Activated naive CD4-positive, alpha-beta T cell (primary cell): ENCODE measurements at places on chromosomes 5 and 9.

- DNase-seq = no peak
Measured at GRCh38 chr5:102958481-102959011, 161.4 kb downstream of the GIN1 start.

DNA sequence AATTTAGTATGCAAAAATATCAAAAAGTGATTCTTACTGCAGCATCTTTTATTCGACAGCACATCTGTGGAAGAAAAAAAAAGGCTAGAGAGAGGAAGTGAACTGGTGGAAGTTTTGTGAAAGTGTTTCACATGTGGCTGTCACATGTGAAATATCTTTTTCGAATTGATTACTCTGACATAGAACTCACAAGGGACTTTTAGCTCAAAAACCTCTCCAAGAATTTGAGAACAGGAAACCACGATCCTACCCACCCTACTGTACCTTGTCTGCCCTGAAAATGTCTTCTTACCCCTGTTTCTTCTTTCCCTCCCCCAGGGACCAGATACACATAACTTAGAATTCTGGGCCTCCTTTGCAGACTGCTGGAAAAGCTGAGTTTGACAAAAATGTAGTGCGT is 106.5 kb upstream of the PRRC1 start:
- no peak for DNase-seq

- no peak for DNase-seq
Measured at GRCh38 chr5:115147052-115147451, 22.7 kb downstream of the TRIM36 start.

- no peak for DNase-seq
Measured at GRCh38 chr5:159241946-159242552, 21.0 kb upstream of the UBLCP1 start.

GRCh38 chr5:132459031-132459982 is 31.3 kb downstream of the IRF1 start:
- no peak for DNase-seq

DNA sequence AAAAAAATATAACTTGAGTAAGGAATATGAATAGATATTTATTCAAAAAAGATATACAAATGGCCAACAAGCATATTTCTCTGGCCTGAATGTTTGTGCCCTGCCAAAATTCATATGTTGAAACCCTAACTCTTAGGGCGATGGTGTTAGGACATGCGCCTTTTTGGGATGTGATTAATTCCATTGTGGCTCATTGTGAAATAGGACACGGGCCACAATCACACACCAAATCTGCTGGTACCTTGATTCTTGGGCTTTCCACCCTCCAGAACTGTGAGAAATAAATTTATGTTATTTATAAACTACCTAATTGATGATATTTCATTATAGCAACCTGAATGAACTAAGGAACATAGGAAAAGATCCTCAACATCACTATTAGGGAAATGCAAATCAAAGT is 5.7 kb upstream of the IFNA21 start:
- DNase-seq = no peak

DNA sequence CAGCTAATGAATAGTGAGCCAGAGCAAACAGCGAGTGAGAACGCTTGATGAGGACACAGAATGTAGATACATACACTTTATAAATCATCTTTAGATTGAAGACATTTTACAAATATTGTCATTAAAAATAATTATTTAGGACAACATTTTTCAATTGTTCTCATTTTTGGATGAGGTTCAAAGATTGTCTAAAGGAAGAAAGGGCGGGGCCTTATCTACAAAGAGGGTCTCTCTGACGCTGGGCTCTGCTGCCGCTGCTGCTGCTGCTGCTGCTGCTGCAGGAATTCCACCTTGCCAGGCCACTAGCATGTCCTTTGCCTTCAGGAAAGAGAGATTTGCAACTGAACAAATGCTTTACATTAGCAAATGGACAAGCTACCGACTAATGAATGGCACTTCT is 220.7 kb upstream of the TMEM161B start:
- DNase-seq = no peak

DNA sequence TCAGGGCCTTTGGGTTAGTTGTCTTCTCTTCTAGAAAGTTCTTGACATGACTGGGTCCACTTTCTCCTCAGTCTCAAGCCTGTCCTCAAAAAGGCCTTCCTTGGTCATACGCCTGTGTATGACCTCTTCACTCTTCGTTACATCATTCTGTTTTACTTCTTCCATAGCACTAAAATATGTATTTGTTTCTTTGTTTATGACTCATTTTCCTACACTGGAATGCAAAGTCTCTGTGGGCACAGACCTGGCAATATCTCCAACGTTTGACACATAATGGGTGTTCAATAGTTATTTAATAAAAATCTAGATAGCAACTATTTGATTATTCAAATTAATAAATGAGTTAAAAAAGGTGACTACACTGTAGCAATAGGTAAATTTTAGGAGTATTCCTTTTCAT is 85.1 kb downstream of the YIPF5 start:
- no peak for DNase-seq

- DNase-seq = no peak
Measured at GRCh38 chr5:172791286-172791685, 20.3 kb upstream of the DUSP1 start.

DNA sequence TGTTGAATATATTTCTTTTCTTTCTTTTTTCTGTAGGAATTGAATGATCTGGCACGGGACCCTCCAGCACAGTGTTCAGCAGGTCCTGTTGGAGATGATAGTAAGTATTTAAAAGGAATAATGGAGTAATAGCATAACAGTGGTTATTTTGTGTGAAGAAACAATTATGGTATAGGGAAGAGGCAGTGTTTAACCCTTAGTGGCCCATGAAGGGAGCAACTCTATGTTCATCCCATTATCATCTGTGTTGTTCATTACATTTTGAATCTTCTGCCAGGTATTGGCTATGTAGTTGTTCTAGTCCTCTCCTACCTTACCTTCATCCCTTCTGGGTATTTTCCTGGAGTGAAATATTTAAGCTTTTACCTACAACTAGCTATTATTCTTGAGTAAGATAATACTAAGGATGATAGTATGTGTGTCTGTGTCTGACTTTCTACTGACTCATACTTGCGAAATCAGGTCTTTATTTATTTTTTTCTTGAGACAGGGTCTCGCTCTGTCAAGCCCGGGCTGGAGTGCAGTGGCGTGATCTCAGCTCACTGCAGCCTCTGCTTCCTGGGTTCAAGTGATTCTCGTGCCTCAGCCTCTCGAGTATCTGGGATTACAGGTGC is 39.3 kb downstream of the UBE2D2 start:
- DNase-seq = no peak

- no peak for DNase-seq
Measured at GRCh38 chr5:3538886-3539285, 56.7 kb upstream of the IRX1 start.

GRCh38 chr9:110750272-110750671 is 81.7 kb downstream of the MUSK start:
- no peak for DNase-seq

DNA sequence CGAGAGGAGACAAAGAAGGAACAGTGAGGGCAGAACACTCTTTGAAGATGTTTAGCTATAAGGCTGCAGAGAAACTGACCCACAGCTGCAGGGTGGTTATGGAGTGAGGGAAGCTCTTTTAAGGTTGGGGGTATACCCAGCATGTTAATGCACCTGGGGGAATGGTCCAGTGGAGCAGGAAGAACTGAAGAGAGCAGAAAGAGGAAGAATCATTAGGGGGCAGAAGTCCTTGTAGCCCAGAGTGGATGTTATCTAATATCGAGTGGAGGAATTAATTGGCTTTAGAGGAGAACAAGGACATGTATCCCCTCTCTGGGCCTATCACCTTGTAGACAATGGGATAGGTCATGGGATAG is 7.7 kb downstream of the IL4 start:
- DNase-seq = no peak

DNA sequence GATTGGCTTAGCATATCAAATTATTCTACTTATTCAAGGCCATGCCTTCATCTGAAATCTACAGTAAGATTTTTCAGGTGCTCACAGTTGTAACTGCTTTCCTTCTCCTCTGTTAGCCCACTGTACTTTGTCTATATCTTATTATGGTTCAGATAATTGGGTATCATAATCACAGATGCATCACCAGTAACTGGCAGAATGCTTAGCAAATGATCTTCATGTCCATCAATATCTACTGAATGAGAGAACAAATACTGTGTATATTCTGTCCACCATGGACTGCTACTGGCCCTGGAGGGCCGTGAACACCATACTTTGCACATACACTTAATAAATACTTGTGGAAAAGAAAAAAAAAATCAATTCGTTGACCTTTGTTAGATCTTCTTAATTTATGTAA is 96.2 kb downstream of the MEF2C start:
- no peak for DNase-seq

- DNase-seq = no peak
Measured at GRCh38 chr5:88188458-88189132, 80.0 kb downstream of the TMEM161B start.

GRCh38 chr5:149212198-149212951 is 59.3 kb upstream of the AFAP1L1 start:
- no peak for DNase-seq

GRCh38 chr5:137347865-137348264 is 151.3 kb downstream of the SPOCK1 start:
- DNase-seq = no peak

GRCh38 chr5:53023969-53024368 is 34.8 kb downstream of the ITGA2 start:
- no peak for DNase-seq

DNA sequence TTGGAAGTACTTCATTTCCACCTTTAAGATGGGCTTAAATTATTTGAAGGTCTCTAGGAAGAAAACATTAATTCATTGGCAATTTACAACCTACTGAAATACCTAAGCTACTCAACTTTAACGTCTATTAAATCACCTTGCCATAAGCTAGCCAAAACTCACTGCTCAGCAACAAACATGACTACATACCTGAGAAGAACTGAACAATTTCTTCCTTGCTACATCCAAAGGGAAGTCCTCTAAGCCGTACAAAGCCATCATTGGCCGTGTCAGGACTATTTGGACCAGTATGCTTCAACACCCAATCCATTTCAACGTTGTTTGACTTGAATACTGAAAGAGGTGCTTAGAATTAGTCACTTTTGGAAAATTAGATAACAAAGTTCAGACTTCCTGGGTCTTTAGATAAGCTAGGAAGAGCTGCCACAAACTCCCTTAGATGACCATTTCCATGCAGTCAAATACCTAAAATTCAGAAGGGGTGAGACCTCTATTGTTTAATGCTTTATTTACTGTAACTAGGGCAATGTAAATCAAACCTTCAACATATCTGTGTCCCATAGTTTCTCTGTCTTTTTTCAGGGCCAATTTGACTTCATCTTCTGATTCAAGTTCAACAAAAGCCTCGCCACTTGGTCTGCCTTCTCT is 2.6 kb downstream of the HNRNPH1 start:
- no peak for DNase-seq

DNA sequence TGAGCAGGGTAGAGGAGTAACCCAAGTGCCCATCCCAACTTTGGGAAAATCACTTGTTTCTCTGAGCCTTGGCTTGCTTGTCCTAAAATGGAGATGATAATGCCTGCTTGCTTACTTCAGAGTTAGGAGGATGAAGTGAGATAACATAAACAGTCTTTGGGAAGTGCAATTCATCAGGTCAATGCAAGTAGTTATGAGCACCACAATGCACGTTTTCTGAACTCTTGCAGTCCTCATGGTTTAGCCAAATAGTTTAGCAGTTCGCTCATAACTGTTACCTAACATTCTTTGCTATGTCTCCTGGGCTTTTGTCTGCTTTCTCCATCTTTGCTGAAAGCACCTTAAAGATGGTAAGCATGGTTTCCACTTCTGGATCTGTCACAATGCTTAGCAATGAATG is 270.0 kb downstream of the ADAMTSL1 start:
- no peak for DNase-seq

DNA sequence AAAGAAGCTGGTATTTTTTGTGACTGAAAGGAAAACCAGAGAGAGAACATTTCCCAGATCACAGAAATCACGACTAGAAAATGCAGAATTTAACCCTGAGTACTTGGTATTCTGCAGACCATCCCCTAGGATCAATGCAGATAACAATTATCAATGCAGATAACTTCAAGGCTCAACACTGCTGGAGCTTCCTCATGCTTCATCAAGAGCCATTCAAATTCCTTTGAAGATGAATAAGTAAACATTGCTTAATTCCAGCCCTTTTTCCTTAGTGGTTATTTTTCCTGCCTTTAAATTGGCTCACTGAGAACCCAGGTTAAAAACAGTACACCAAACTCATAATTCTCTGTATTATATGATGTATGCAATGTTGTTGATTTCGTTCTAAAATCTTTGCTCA is 370.1 kb upstream of the TLE4 start:
- no peak for DNase-seq

DNA sequence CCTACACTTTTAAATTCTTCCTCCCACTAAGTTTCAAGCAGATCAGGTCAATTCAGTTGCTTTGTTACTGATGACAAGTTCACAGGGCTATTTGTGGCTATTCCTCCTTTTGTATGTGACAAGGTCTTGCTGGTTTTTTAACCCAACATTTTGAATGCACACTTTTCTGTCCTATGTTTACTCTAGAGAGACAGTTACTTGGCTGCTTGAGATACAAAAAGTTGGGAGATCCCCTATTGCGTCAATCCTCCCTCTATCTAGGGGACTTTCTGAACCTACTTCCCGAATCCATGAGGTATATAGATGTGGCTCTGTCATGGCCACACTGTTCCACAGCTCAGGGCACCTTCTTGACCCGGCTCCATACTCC is 386.7 kb downstream of the NTRK2 start:
- DNase-seq = no peak

DNA sequence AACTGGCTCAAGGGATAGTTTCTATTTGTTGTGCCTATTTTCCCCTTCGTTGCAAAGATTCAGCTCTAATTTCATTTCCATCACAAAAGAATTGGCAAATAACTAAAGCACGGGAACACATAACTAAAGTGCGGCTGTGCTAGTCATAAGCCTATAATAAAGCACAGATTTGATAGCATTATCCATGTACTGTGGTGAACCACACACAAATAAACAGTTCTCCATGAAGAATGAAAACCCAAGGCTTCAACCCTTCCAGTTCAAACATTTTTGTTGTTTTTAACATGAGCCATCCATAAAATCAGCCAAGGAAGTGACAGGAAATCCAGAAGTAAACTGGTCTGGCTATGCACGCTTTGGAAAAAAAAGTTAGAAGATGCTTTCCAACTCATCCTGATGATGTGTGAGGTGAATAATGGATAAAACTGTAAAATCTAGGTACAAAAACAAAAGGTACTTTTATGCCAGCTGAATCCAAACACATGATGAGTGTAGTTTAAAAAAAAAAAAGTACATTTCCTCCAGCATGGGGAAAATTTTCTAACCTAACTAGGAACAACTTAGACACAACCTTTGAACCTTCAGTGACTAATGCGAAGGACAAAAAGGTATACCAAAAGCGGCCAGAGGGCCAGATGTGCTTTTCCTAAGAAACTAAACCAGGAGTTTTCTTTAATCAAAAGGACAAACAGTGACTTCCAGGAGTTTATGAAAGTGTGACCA is 10.2 kb downstream of the ZNF608 start:
- no peak for DNase-seq

DNA sequence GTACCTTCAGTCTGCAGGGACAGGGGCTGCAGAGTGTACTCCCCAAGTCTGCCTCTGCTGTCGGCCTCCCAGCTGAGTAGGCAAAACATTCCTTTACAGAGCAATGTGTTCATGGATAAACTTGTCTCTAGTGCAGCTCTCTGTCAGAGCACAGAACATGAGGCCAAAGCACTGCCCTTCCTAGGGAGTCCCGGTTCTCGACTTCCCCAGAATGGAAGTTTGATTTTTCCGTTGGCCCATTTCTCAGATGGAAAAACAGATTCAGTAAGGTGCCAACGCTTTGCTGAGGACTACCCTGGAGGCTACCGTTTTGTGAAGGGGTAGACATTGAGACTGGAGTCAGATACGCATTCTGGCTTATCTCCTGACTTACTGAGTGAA is 422 bp upstream of the TRIM32 start:
- no peak for DNase-seq
